Muscle of leg (tissue), 16 donors: ENCODE measurements at places on chromosomes 5 and 9. TPM values are rescaled to one million over a fixed set of nuclear protein-coding genes. Genes with fewer than 3 reads are reported as not detected.
A peak's percentile ranks its signal among the peaks of the same experiment; 100 is the strongest.

ISOC1 gene
- 18.1 TPM for total RNA-seq

NRG2 gene
- total RNA-seq: 2.0 TPM

MOB3B gene
- total RNA-seq: 1.4 TPM

SH3TC2 gene
- total RNA-seq: 2.3 TPM

CXCL14 gene
- total RNA-seq: 21.3 TPM

TAF11L10 gene
- total RNA-seq: not detected

GADD45G gene
- total RNA-seq: 10.7 TPM

PCDHGA1 gene
- total RNA-seq: 0.44 TPM

DNA sequence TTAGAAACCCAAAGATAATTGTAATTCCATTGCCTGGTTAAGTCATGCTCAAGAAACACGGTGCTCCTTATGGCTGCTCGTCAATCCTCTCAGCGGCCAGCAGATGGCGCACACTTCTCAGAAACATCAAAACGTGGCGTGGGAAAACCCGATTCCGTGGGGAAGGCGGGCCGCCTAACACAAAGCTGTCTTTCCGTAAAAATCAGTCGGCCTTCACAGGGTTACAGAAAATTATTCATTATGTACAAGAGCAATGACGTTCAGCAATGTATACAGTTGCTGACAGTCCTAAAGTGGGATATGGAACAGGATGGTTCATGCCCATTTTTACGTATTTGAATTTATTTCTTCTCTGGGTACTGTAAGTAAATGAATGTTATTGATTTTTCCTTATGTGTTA lies 83.5 kb downstream of the PDE4D start:
- H3K4me1 ChIP-seq: no peaks in the 10 kb centered on the region
- no peaks in the 10 kb centered on the region for H3K27me3 ChIP-seq
- DNase-seq: peak; percentile 84
- no peak overlapping the region for H3K27ac ChIP-seq

- no peaks in the 10 kb centered on the region for H3K36me3 ChIP-seq
- H3K27me3 ChIP-seq: no peaks in the 10 kb centered on the region
Observed at GRCh38 chr5:80978772-80979317, 18.7 kb downstream of the RASGRF2 start.

DNA sequence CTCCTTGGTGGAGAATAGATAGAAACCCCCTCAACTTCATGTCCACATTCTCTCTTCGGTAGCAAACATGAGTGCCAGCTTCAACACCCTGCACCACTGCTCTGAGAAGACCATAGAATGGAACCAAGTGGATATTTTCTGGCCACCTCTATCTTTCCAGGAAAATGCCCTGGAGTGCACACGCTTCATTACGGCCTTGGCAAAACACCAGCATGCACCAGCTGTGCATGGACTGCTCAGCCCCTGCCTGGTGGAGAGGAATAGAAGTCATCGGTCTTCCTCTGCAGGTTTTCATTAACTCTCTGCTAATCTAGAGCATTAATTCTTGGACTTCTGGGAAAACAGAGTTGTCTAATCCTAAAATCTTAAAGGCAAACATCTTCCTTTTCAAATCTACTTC lies 211.6 kb upstream of the TMEM161B start:
- DNase-seq: peak; percentile 64
- no peak overlapping the region for H3K27ac ChIP-seq
- H3K4me3 ChIP-seq: no peak overlapping the region

- DNase-seq: no peak
- H3K4me1 ChIP-seq: peaks cover 3% of the 10 kb centered on the region
- no peaks in the 10 kb centered on the region for H3K27me3 ChIP-seq
- no peak overlapping the region for H3K27ac ChIP-seq
- no peaks in the 10 kb centered on the region for H3K36me3 ChIP-seq
- no peak overlapping the region for H3K4me3 ChIP-seq
Observed at GRCh38 chr9:84212246-84212645, 128.3 kb downstream of the SLC28A3 start.

GRCh38 chr5:31335456-31335855 lies 142.0 kb downstream of the CDH6 start:
- no peaks in the 10 kb centered on the region for H3K27me3 ChIP-seq
- no peak overlapping the region for H3K27ac ChIP-seq
- no peaks in the 10 kb centered on the region for H3K4me1 ChIP-seq
- no peak overlapping the region for H3K4me3 ChIP-seq

DNA sequence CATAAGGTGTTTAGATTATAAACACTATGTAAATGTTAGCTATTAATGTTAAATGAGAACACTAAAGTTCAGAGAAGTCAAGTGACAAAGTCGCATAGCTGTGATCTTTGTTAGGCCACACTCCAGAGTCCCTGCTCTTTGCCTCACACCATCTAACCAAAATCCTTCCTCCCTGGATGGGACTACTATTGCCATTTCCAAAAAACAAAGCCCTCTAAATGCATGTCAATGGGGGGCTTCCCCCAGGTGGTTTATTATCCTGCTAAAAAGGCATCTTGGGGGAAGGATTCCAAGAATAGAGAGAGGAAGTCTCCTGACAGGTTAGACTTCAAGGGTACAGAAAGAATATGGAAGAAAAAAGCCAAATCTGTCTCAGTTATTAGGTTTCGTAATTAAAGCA lies 10.4 kb downstream of the NR6A1 start:
- H3K27me3 ChIP-seq: peaks cover 8% of the 10 kb centered on the region
- no peak for DNase-seq
- no peak overlapping the region for H3K27ac ChIP-seq
- H3K4me3 ChIP-seq: no peak overlapping the region
- no peaks in the 10 kb centered on the region for H3K36me3 ChIP-seq

DNA sequence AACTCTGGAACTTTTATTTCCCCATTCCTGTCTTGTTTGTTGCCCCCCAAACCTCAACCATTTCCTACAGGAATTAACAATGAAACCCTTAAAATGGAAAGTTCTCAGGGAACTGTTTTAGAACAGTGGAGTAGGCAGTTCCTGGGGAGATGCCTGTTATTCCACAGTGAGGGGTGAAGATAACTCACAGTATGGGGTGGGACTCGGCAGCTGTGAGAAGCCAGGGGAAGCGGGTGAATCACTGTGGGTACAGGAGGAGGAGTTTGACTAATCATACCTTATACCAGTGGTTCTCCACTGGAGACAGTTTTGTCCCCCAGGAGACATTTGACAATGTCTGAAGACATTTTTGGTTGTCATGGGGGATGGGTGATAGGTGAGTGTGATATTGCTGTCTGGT lies 36.9 kb upstream of the GLRA1 start:
- H3K27ac ChIP-seq: no peak overlapping the region
- H3K4me1 ChIP-seq: no peaks in the 10 kb centered on the region
- H3K27me3 ChIP-seq: no peaks in the 10 kb centered on the region
- H3K4me3 ChIP-seq: no peak overlapping the region

DNA sequence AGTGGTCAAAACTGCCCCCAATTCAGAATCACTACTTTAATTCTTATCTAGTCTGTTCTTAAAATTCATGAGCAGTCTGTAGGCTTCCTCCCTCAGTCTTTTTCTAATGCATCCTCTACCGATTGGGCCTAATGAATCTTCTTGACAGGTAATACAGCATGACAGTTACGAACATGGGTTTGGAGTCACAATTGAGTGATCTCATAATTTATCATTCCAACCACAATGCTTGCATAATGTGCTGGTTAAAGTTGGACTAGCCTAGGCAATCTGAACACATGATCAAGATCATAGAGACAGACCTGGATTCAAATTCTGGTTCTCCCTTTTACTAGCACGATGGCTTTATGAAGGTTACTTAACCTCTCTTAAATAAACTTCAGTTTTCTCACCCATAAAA lies 33.1 kb upstream of the SETD9 start:
- no peak overlapping the region for H3K4me3 ChIP-seq
- no peaks in the 10 kb centered on the region for H3K27me3 ChIP-seq
- H3K36me3 ChIP-seq: peaks cover 22% of the 10 kb centered on the region
- DNase-seq: no peak

- H3K27me3 ChIP-seq: no peaks in the 10 kb centered on the region
- H3K4me1 ChIP-seq: peaks cover 6% of the 10 kb centered on the region
- DNase-seq: no peak
- no peak overlapping the region for H3K4me3 ChIP-seq
- H3K36me3 ChIP-seq: no peaks in the 10 kb centered on the region
Observed at GRCh38 chr5:74424162-74424868, 216.2 kb downstream of the ENC1 start.

GRCh38 chr9:27037499-27037898 lies 32.0 kb upstream of the LRRC19 start:
- H3K4me3 ChIP-seq: no peak overlapping the region
- no peak overlapping the region for H3K27ac ChIP-seq
- no peak for DNase-seq
- H3K36me3 ChIP-seq: no peaks in the 10 kb centered on the region

DNA sequence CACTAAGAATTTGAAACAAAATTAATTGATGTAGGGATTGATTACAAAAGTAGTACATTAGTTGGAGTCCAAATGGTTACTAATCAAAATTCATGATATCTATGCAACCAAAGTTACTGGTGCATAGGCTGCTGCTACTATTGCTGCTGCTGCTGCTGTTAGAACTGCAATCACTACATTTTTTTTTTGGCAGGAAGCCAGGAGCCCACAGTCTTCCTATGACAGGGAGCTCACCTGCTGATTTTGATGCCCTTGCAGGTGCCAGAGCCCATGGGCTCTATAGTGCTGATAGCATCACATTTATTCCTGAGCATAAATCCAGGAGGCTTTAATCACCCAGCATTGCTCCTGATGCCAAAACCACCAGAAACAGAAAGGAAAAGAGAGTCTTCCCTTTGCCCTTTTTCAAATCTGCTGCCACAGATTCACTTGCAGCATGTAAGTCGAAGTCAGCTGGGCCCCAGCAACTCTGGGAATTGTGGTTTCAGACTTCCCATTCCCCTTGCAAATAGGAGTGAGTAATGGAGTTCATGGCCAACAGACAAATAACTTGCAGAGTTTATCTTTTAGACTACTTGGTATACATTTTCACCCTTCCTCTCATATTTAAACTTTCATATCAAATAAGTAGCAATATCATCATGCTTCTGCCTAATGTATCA lies 17.6 kb downstream of the SLCO6A1 start:
- H3K36me3 ChIP-seq: no peaks in the 10 kb centered on the region
- no peaks in the 10 kb centered on the region for H3K27me3 ChIP-seq
- H3K27ac ChIP-seq: no peak overlapping the region
- DNase-seq: peak; percentile 14
- H3K4me3 ChIP-seq: no peak overlapping the region

GRCh38 chr9:35051069-35051967 lies 21.1 kb downstream of the VCP start:
- no peak overlapping the region for H3K4me3 ChIP-seq
- peak; percentile 44 for DNase-seq
- no peaks in the 10 kb centered on the region for H3K4me1 ChIP-seq
- no peak overlapping the region for H3K27ac ChIP-seq
- H3K36me3 ChIP-seq: peaks cover 45% of the 10 kb centered on the region

DNA sequence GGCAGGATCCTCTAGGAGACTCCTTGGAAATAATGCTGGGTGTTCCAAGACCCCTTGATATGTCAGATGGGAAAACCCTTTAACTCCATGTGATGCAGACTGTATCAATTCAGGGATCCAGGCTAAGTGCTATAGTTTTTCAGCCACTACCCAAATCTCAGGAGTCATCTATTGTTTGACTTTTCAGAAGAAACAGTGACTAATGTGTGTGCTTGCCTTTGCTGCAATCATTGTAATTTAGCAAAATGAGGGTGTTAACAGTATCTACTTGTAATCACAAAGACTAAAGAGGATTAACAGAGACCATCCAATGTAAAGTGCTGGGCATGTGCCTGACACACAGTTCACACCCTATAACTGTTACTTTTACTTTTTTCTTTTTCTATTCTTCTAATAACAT lies 309.6 kb upstream of the RFX3 start:
- H3K4me1 ChIP-seq: no peaks in the 10 kb centered on the region
- no peaks in the 10 kb centered on the region for H3K36me3 ChIP-seq
- no peak overlapping the region for H3K27ac ChIP-seq
- DNase-seq: no peak
- no peak overlapping the region for H3K4me3 ChIP-seq

GRCh38 chr9:130120299-130120587 lies 52.0 kb upstream of the NCS1 start:
- no peak for DNase-seq
- H3K27me3 ChIP-seq: no peaks in the 10 kb centered on the region
- no peak overlapping the region for H3K4me3 ChIP-seq
- peak overlapping the region; percentile 96 for H3K27ac ChIP-seq
- H3K4me1 ChIP-seq: peaks cover 63% of the 10 kb centered on the region

DNA sequence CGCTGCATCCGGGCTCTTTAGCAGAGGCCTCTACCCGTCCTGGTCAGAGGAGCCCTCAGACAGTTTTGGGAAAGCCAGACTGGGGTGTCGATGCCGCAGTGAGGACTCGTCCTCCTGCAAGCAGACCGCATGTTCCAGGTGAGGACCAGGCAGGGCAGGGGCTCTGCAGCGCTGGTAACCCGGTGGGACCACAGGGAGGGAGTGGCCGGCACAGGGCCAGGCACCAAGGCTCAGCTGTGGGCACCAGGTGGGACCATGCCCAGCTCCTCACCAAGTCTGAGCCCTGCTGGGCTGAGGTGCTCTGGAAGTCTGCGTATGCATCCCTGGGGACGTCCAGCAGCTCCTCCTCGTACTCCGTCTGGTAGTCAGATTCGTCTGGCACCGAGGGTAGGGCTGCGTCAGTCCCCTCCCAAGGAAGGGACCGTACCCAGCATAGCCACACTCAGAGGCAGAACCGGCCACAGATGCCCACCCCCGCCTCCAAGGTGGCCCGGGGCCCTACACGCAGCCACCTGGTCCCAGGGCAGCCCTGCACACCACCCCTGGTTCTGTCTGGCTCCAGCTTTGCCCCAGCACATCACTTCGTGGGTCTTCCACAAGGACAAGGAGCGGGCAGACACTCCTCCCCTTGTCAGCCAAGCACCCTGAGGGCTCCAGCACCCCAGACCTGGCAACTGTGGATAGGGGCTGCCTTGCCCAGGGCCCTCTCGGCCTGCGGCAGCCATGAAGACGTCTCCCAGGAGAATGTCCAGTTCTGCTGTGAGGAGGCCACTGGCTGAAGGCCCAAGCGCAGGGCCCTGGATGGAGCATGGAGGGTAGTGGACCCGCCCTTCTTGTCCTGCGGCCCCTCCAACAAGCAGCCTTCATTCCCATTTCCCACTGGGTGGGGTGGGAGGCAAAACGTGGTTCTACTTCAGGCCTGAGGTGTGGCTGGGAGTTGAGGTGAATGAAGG lies 1.5 kb upstream of the NSMF start:
- H3K4me3 ChIP-seq: no peak overlapping the region
- H3K27me3 ChIP-seq: peaks cover 14% of the 10 kb centered on the region
- no peak overlapping the region for H3K27ac ChIP-seq

DNA sequence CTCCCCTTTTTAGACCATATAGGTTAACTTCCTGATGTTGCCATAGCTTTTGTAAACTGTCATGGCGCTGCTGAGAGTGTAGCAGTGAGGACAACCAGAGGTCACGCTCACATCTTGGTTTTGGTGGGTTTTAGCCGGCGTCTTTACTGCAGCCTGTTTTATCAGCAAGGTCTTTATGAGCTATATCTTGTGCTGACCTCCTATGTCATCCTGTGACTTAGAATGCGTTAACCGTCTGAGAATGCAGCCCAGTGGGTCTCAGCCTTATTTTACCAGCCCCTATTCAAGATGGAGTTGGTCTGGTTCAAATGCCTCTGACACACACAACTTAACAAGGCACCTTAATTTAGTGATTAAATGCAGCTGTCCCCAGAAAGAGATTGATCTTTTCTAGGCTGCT lies 23.9 kb upstream of the KDM4C start:
- no peaks in the 10 kb centered on the region for H3K36me3 ChIP-seq
- no peak overlapping the region for H3K27ac ChIP-seq
- DNase-seq: no peak
- H3K4me3 ChIP-seq: no peak overlapping the region

- H3K27ac ChIP-seq: no peak overlapping the region
- DNase-seq: no peak
- peaks cover 6% of the 10 kb centered on the region for H3K36me3 ChIP-seq
- peaks cover 12% of the 10 kb centered on the region for H3K4me1 ChIP-seq
- no peaks in the 10 kb centered on the region for H3K27me3 ChIP-seq
Observed at GRCh38 chr5:32147236-32147635, 26.9 kb downstream of the GOLPH3 start.
